Common myeloid progenitor, CD34-positive (primary cell): ENCODE measurements at places on chromosomes 6 and 20.

GRCh38 chr6:89299466-89299850 lies 15.6 kb downstream of the GABRR2 start:
- H3K4me1 ChIP-seq = peaks cover 25% of the 10 kb centered on the region
- no peak overlapping the region for H3K27ac ChIP-seq
- H3K36me3 ChIP-seq = no peaks in the 10 kb centered on the region
- no peak for DNase-seq
- no peaks in the 10 kb centered on the region for H3K27me3 ChIP-seq

- no peaks in the 10 kb centered on the region for H3K36me3 ChIP-seq
- H3K27me3 ChIP-seq = no peaks in the 10 kb centered on the region
Measured at GRCh38 chr6:104218116-104218515, 641.6 kb downstream of the HACE1 start.

DNA sequence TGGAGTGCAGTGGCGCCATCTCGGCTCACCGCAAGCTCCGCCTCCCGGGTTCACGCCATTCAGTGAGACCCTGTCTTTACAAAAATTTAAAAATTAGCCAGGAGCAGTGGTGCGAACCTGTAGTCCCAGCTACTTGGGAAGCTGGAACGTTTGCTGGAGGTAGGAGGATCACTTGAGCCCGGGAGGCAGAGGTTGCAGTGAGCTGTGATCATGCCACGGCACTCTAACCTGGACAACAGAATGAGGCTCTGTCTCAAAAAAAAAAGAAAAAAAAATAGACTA lies 5.7 kb upstream of the PARD6B start:
- no peaks in the 10 kb centered on the region for H3K36me3 ChIP-seq
- no peak for DNase-seq
- H3K4me1 ChIP-seq = peaks cover 6% of the 10 kb centered on the region
- no peaks in the 10 kb centered on the region for H3K27me3 ChIP-seq
- H3K27ac ChIP-seq = no peak overlapping the region
- H3K4me3 ChIP-seq = no peak overlapping the region

DNA sequence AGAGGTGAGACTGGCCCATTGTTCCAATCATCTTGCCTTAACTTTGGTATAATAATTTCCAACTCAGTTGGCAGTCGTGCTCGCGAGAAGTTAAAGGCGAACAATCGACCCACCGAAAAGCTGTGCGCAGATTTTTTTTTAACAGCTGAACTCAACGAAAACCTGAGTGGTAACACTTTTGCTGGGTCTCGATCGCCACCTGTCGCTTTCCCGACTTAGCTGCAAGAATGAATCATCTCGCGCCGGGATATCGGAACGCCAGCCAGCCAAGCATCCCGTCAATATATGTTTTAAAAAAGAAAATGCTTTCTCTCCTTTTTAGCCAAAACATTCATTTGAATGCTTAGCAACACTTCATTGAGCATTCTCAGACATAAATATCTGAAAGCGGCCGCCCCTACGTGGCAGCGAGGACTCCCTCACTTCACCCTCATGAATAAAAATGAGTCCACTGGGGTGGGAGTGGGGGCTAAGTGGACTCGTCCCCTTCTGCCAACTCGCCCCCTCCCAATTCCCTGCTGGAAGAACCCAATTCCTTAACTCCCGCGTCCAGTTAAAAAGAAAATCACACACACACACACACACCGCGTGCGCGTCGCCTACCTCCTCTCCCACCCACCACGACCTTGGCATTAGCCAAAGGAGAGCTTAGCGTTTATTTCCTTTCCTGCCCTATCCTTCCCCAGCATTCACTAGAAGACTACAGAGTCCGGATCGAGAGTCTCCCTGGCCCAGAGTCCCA lies 1.5 kb downstream of the COL12A1 start:
- no peaks in the 10 kb centered on the region for H3K36me3 ChIP-seq
- H3K4me1 ChIP-seq = peaks cover 58% of the 10 kb centered on the region
- H3K4me3 ChIP-seq = no peak overlapping the region
- peaks cover 56% of the 10 kb centered on the region for H3K27me3 ChIP-seq
- no peak overlapping the region for H3K27ac ChIP-seq

- no peaks in the 10 kb centered on the region for H3K36me3 ChIP-seq
- DNase-seq = peak; percentile 24
- peak overlapping the region; percentile 52 for H3K4me3 ChIP-seq
Measured at GRCh38 chr6:113871975-113872374, 14.8 kb downstream of the MARCKS start.

DNA sequence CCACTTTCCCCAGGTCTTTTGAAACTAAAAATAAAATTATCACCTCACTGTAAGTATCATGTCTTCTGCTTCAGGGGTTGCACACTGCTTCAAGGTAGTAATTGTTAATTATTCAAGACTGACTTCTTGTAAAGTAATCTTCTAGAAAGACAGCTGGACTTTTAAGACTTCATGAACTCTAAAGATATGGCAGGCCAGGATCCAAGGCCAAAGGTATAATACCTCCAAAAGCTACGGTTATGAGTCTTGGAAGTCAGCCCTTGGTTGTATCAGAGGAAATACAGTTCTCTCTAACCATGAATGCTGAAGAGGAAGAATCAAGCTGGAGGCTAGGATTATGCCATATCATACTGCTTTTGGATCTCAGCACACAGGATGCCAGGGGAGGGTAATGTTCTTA lies 1346.8 kb upstream of the GJE1 start:
- H3K36me3 ChIP-seq = no peaks in the 10 kb centered on the region
- DNase-seq = no peak
- no peaks in the 10 kb centered on the region for H3K4me1 ChIP-seq

- H3K4me3 ChIP-seq = no peak overlapping the region
- DNase-seq = no peak
- peaks cover 2% of the 10 kb centered on the region for H3K27me3 ChIP-seq
- peaks cover 4% of the 10 kb centered on the region for H3K4me1 ChIP-seq
Measured at GRCh38 chr6:3490625-3490980, 33.8 kb upstream of the SLC22A23 start.

GRCh38 chr6:118892355-118892991 lies 1.5 kb upstream of the ASF1A start:
- peak; percentile 13 for DNase-seq
- H3K27ac ChIP-seq = peak overlapping the region; percentile 88
- H3K36me3 ChIP-seq = no peaks in the 10 kb centered on the region
- H3K27me3 ChIP-seq = no peaks in the 10 kb centered on the region
- peaks cover 24% of the 10 kb centered on the region for H3K4me1 ChIP-seq
- peak overlapping the region; percentile 98 for H3K4me3 ChIP-seq

DNA sequence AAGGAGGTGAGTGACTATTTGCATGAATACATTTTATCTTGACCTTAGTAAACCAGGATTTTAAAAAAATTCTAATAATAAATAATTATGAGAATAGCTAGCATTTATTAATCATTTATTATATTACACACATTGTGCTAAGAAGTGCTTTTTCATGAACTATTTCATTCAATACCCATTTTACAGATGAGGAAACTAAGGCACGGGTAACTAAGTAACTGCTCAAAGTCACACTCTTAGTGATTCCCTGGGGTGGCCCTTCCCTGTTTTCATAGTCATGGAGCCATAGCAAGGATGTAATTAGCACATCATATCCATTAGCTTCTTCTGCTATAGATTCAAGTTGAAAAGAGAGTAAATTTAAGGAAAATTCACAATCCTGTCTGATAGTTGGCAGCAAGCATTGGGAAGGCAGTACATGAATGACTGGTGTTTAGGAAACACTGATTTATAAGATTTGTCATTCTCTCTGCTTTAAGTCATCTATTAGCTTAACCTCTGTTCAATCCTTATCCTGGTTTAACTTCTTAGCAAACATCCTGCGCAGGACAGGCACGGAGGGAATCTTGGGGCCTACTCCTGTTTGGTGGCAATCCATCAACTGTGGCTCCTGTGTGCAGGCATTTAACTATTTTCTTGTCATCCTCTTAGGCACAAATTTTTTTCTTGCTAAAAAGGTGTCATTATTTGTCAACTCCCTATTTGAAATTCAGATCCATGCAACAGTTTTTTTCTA lies 68.3 kb downstream of the RIN2 start:
- H3K4me1 ChIP-seq = peaks cover 5% of the 10 kb centered on the region
- peaks cover 3% of the 10 kb centered on the region for H3K27me3 ChIP-seq
- DNase-seq = no peak
- H3K27ac ChIP-seq = no peak overlapping the region
- H3K36me3 ChIP-seq = no peaks in the 10 kb centered on the region
- H3K4me3 ChIP-seq = no peak overlapping the region

- no peak overlapping the region for H3K27ac ChIP-seq
- peak; percentile 74 for DNase-seq
- H3K27me3 ChIP-seq = no peaks in the 10 kb centered on the region
- H3K36me3 ChIP-seq = peaks cover 19% of the 10 kb centered on the region
- H3K4me3 ChIP-seq = no peak overlapping the region
Measured at GRCh38 chr6:110101885-110102284, 77.6 kb downstream of the WASF1 start.

DNA sequence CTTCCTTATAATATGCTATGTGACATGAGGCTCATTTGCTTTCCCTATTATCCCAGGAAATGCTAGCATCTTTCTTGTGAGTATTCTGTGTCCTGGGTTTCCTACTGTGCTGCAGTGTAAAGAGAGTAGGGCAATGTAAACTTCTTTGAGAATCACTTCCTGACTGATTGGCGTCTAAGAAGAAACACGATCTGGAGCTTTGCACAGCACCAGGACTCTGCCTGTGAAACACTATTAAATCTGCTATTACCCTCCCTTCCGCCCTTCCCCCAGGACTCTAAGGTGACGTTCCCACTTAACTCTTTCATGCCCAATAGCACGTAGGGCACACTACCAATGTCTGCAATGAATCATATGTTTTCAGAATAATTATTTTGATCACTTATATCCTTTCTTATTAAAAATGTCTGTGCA lies 607.3 kb upstream of the CITED2 start:
- no peaks in the 10 kb centered on the region for H3K27me3 ChIP-seq
- H3K4me3 ChIP-seq = no peak overlapping the region
- no peak for DNase-seq
- H3K27ac ChIP-seq = no peak overlapping the region

DNA sequence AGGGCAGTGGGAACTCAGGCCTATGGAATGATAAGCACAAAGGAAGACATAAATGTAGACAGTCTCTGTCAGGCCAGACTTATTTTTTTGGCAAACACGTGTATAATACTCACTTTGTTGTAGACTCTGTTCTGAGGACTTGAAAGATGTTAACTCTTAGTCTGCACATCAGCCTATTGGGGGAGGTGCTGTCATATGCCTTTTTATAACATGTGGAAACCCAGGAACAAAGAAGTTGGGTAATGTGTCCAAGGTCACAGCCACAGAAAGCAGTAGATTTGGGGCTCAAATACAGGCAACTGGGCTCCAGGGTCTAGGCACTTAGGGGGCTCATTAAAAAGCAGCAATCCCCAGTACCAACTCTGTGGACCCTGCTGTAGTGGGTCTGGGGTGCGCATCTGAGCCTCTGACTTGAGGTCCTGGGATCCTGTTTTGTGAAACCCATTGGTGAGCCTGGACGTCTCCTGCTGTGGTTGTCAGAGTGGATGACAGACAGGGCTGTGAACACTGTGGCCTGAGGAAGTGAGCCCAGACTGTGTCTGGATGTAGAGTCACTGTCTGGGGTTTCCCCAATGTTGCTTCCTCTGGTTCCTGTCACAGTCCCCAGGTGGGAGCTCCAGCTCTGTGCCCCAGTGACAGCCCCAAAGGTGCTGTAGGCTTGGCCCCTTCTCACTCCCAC lies 50.0 kb downstream of the CDH26 start:
- H3K36me3 ChIP-seq = peaks cover 4% of the 10 kb centered on the region
- no peak for DNase-seq
- no peaks in the 10 kb centered on the region for H3K27me3 ChIP-seq
- no peak overlapping the region for H3K27ac ChIP-seq
- H3K4me1 ChIP-seq = no peaks in the 10 kb centered on the region
- H3K4me3 ChIP-seq = no peak overlapping the region
